Frontal cortex (tissue), 4 donors: ENCODE measurements at places on chromosomes 4 and X. TPM values are rescaled to one million over a fixed set of nuclear protein-coding genes. Genes with fewer than 3 reads are reported as not detected.

The RELL1 gene
- 38.7 TPM for total RNA-seq

The F9 gene
- not detected for total RNA-seq

The RRH gene
- total RNA-seq: 0.41 TPM

The FGF13 gene
- total RNA-seq: 128 TPM

The MGAT4D gene
- total RNA-seq: not detected

The THAP9 gene
- 17.5 TPM for total RNA-seq

The MAGIX gene
- total RNA-seq: 2.4 TPM

The ATOH1 gene
- total RNA-seq: not detected

The NPY2R gene
- total RNA-seq: 12.6 TPM

The CSAG3 gene
- total RNA-seq: not detected

The CNKSR2 gene
- total RNA-seq: 173 TPM

The BST1 gene
- total RNA-seq: 4.5 TPM

The USP11 gene
- total RNA-seq: 181 TPM

The TBX22 gene
- under 0.01 TPM for total RNA-seq

The JADE3 gene
- total RNA-seq: 10.2 TPM

The LSM6 gene
- total RNA-seq: 39.1 TPM

The HTT gene
- total RNA-seq: 50.1 TPM

The IL2RG gene
- not detected for total RNA-seq

The WDFY3 gene
- 119 TPM for total RNA-seq

The CCDC149 gene
- total RNA-seq: 16.3 TPM

The GABRB1 gene
- 85.6 TPM for total RNA-seq

The F8A3 gene
- total RNA-seq: 1.2 TPM

The ADH1B gene
- not detected for total RNA-seq

The TFDP3 gene
- total RNA-seq: not detected

The RBMX2 gene
- total RNA-seq: 28.9 TPM

The NSUN7 gene
- total RNA-seq: 11.0 TPM

The MAGEB17 gene
- total RNA-seq: not detected

The EPHA5 gene
- 107 TPM for total RNA-seq

The PFKFB1 gene
- total RNA-seq: 0.41 TPM

The ELOVL6 gene
- 27.7 TPM for total RNA-seq

The IL9R gene
- total RNA-seq: not detected

The CTAG1A gene
- total RNA-seq: not detected

The INTS12 gene
- total RNA-seq: 36.7 TPM

The MMRN1 gene
- 2.4 TPM for total RNA-seq

The KLHL4 gene
- total RNA-seq: 31.4 TPM

The NLRP2B gene
- total RNA-seq: under 0.01 TPM
